Activated CD4-positive, alpha-beta T cell treated with anti-CD3 and anti-CD28 coated beads for 36 hours (primary cell): ENCODE measurements at places on chromosomes 4 and X. TPM values are rescaled to one million over a fixed set of nuclear protein-coding genes. Genes with fewer than 3 reads are reported as not detected.

- H3K27me3 ChIP-seq: no peaks in the 10 kb centered on the region
- H3K4me3 ChIP-seq: no peak overlapping the region
- H3K4me1 ChIP-seq: no peaks in the 10 kb centered on the region
- peaks cover 18% of the 10 kb centered on the region for H3K36me3 ChIP-seq
Observed at GRCh38 chrX:40663880-40664630, 16.7 kb upstream of the CXorf38 start.

GRCh38 chrX:123222920-123223319 lies 38.8 kb downstream of the GRIA3 start:
- H3K36me3 ChIP-seq: no peaks in the 10 kb centered on the region
- no peaks in the 10 kb centered on the region for H3K27me3 ChIP-seq
- DNase-seq: no peak
- no peak overlapping the region for H3K27ac ChIP-seq

- H3K27ac ChIP-seq: no peak overlapping the region
- H3K4me1 ChIP-seq: peaks cover 19% of the 10 kb centered on the region
- peaks cover 13% of the 10 kb centered on the region for H3K27me3 ChIP-seq
- H3K4me3 ChIP-seq: no peak overlapping the region
- DNase-seq: peak; percentile 53
Observed at GRCh38 chr4:26061248-26061986, 147.4 kb downstream of the SMIM20 start.

- no peak for DNase-seq
- no peaks in the 10 kb centered on the region for H3K4me1 ChIP-seq
- no peaks in the 10 kb centered on the region for H3K36me3 ChIP-seq
- H3K4me3 ChIP-seq: no peak overlapping the region
- no peaks in the 10 kb centered on the region for H3K27me3 ChIP-seq
- no peak overlapping the region for H3K27ac ChIP-seq
Observed at GRCh38 chr4:137310593-137311490, 221.5 kb downstream of the PCDH18 start.

GRCh38 chr4:98613453-98614075 lies 44.8 kb downstream of the TSPAN5 start:
- peaks cover 1% of the 10 kb centered on the region for H3K36me3 ChIP-seq
- peaks cover 43% of the 10 kb centered on the region for H3K4me1 ChIP-seq
- H3K27ac ChIP-seq: peak overlapping the region; percentile 15
- DNase-seq: no peak
- no peaks in the 10 kb centered on the region for H3K27me3 ChIP-seq

- DNase-seq: no peak
- peaks cover 45% of the 10 kb centered on the region for H3K27me3 ChIP-seq
- H3K4me1 ChIP-seq: peaks cover 18% of the 10 kb centered on the region
- no peak overlapping the region for H3K27ac ChIP-seq
- H3K36me3 ChIP-seq: no peaks in the 10 kb centered on the region
Observed at GRCh38 chrX:134547047-134547679, 87.2 kb downstream of the HPRT1 start.

DNA sequence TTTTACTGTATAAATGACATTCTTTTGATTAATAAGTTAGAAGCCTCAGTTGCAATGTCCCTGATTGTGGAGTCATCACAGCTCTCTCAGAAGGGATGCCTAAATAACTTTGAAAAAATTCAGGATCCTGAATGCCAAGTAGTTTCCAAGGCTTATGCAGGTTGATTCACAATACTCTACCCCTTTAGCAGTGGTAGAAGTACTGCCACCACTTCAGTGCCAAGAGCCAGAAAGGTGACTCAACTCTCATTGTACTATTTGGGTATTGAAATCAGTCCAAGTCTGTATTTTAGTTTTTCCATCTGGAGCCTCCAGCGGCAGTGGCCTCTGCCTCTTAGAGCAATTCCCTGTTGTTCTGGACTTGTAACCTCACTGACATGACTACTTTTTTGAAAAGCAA lies 320.1 kb upstream of the NDST4 start:
- no peak overlapping the region for H3K27ac ChIP-seq
- no peaks in the 10 kb centered on the region for H3K4me1 ChIP-seq
- H3K4me3 ChIP-seq: no peak overlapping the region
- no peak for DNase-seq
- H3K36me3 ChIP-seq: no peaks in the 10 kb centered on the region

DNA sequence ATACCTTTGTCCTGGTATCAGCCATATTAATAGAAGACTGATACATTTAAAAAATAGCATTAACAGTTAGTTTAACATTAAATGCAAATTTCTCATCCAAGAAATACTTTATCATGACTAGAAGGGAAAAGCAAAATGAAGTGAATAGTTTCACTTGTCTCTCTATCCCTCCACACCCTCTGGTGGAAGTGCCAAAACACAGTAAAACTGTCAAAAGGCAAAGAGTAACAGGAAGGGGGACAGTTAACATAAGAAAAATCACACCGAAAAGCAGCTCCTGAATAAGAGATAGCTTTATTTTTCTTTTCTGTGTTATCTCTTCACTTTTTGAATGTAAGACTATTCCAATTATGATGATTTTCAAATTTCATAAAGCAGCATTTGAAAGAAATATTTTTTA lies 187.2 kb downstream of the FBXW7 start:
- H3K4me3 ChIP-seq: no peak overlapping the region
- no peak overlapping the region for H3K27ac ChIP-seq
- peaks cover 8% of the 10 kb centered on the region for H3K36me3 ChIP-seq
- H3K4me1 ChIP-seq: peaks cover 13% of the 10 kb centered on the region
- DNase-seq: no peak
- no peaks in the 10 kb centered on the region for H3K27me3 ChIP-seq

DNA sequence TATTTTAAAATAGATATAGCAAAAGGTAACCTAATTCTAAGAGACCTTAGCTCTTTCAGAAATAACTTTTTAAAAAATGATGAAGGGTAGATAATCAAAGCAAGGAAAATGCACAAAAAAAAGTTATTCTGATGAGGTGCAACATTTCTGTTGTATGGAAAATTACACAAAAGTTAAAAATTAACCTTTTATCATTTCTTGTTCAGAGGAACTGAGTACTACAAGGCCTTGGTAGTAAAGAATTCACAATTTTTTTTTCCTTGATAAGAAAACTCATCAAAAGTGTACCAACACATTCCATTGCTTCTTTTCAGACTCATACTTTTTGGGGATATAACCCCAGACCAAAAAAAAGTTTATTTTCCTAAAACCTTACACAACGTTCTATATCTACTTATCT lies 213.0 kb downstream of the IL15 start:
- H3K27me3 ChIP-seq: no peaks in the 10 kb centered on the region
- no peaks in the 10 kb centered on the region for H3K4me1 ChIP-seq
- H3K36me3 ChIP-seq: no peaks in the 10 kb centered on the region
- H3K27ac ChIP-seq: no peak overlapping the region

GRCh38 chr4:11483046-11483445 lies 54.4 kb upstream of the HS3ST1 start:
- H3K27me3 ChIP-seq: no peaks in the 10 kb centered on the region
- H3K27ac ChIP-seq: no peak overlapping the region
- H3K4me1 ChIP-seq: peaks cover 25% of the 10 kb centered on the region
- DNase-seq: peak; percentile 16
- peaks cover 2% of the 10 kb centered on the region for H3K36me3 ChIP-seq

DNA sequence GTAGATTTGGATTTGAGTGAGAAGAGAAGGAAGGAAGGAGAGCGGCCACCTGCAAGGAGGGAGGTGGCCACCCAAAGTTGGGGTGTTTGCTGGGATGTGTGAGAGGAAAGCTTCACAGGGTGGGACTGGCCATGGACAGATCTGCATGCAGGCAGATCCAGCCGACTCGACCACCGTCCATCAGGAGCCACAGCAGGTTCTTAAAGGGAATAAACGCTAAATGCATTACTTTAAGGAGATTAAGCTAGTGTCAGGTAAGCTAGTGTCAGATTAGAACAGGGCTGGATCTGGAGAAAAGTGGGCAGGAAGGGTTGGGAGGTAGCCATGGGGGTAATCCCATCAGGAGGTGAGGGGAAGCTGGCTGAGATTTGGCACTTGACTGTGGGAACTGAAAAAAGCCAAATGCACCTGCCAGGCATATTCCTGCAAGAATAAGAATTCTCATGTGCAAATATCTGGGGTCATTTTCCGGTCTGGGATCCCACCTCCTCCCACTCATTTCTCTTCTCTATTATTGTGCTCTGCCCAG lies 79.6 kb downstream of the MGST2 start:
- H3K36me3 ChIP-seq: no peaks in the 10 kb centered on the region
- H3K27me3 ChIP-seq: no peaks in the 10 kb centered on the region
- H3K27ac ChIP-seq: no peak overlapping the region
- DNase-seq: no peak

GRCh38 chr4:70591955-70592582 lies at the start of gene AMBN:
AMBN (plus strand) TSS chr4:70592256; CDS start chr4:70592359, 103 bp downstream.
- H3K27ac ChIP-seq: no peak within 1 kb of the TSS
- no peaks in the 10 kb centered on the region for H3K36me3 ChIP-seq
- no peak for DNase-seq
- peaks cover 7% of the 10 kb centered on the region for H3K27me3 ChIP-seq

GRCh38 chr4:15314974-15315373 lies 112.9 kb upstream of the C1QTNF7 start:
- no peak overlapping the region for H3K27ac ChIP-seq
- no peaks in the 10 kb centered on the region for H3K4me1 ChIP-seq
- no peaks in the 10 kb centered on the region for H3K27me3 ChIP-seq
- H3K4me3 ChIP-seq: no peak overlapping the region
- H3K36me3 ChIP-seq: no peaks in the 10 kb centered on the region

- H3K4me3 ChIP-seq: no peak overlapping the region
- no peak for DNase-seq
- no peaks in the 10 kb centered on the region for H3K27me3 ChIP-seq
Observed at GRCh38 chr4:101843054-101843453, 52.5 kb downstream of the BANK1 start.

PALLD gene
- total RNA-seq: 9.5 TPM

TRIM61 gene
- total RNA-seq: 1.1 TPM

CASP6 gene
- 23.3 TPM for total RNA-seq

CDKL5 gene
- total RNA-seq: 1.5 TPM

MAGEB3 gene
- total RNA-seq: not detected

MAGEA3 gene
- not detected for total RNA-seq
